Nucleus accumbens (tissue), 56 donors: ENCODE measurements at places on chromosomes 3 and 15.

GRCh38 chr3:195133013-195133412 lies 137.9 kb downstream of the XXYLT1 start:
- DNase-seq = no peak

DNA sequence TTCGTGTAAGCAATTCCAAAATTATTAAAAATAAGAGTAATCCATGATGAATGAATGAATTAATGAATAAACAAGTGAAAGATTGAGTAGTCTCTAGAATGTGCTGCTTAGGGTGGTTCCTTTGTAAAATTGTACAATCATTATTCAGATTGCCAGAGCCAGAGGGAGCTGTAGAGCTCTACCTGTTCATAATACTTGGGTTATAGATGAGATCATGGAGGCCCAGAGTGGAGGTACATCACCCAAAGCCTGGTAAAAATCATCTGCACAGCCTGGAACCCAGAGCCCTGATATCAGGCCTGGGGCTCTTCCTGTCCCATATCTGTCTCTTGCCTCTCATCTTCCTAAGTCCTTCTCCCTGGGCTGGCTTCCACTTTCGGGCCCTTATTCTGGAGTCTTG lies 297.2 kb downstream of the RPLP1 start:
- DNase-seq = no peak

DNA sequence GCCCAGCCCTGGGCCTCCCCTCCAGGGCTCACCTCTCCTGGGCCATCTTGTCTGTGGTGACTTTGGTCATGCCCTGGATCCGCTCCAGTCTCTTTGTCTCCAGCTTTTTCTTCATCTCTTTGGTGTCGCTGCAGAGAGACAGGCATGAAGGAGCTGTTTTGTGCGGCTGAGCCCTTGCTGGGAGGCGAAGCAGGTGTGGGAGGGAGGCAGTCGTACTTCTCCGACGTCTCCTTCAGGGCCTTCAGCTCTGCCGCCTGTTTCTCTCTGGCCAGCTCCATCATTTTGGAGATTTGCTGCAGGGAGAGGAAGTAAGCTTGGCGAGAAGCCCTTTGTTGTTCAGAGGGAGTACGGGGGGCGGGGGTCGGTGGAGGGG lies 7.7 kb upstream of the ANKRD63 start:
- DNase-seq = no peak

DNA sequence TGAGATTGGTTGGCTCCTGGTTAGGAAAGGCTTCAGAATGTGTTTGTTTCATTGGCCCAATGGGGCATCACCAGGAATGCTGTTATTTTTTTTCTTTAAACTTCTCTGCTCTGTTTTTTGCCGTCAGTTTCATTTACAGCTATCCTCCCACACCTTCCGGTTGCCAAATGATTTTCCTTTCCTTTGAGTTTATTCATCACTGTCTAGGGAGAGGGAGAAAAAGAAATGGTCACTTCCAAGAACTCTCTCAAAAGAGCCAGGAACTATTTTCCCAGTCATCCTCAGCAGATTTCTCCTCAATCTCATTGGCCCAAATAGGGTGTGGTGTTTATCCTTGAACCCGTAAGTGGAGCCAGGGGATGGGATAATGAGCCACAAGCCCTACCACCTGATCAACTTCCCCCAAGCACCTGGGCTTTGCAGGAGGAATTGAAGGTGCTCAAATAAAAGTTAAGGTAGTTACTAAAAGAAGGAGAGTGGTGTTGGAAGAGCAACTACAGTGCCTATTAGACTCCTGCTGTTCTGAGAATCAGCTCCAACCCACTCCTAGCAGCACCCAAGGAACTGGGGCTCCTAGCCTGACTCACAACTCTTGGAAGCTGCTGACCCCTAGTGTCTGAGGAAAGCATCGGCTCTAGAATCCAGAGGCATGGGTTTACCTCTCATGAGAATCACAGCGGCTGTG lies 183.8 kb upstream of the IL12A start:
- peak; percentile 15 for DNase-seq

DNA sequence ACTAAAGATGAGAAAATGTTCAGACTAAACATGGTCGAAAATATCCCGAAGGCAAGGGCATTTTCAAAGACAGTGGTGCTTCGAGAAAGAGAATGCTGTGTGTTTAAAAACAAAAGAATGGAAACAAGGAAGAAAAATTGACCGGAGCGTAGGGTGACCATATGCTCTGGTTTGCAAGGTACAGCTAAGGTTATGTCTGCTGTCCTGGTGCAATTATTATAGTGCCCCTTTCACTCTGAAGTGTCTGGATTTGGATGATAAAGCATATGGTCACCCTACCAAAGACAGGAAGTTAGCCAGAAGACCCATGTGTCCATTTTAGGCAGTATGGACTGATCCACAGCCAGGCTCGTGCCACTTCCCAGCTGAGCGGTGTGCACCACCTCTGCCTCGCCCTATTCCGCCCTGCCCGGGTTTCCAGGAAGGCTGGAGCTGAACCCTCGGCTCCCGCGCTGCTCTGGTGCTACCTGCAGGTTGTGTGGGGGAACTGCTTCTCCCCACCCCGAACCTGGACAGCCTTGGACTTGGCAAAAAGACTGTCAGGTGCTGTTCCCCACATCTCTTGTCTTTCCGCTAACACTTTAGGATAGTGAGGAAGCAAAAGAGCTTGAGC lies 25.2 kb downstream of the GOLGA6D start:
- DNase-seq = no peak

DNA sequence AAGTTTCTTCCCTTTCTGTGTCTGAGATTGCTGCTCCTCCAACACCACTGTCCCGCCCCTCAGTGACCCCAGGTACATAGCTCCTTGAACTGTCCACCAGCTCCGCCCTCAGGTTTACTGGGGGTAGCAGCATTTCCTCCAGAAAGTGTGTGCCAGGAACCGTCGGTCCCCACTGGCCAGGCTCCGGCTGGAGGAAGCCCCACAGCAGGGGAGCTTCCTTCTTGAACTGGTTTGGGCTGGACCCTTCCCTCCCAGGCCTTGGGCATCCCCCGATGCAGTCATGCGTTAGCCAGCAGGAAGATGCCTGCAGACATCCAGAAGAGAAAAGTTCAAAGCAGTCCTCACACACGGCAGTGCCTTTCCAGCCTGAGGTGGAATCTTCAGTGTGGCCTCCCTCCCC lies 19.7 kb downstream of the PAK6 start:
- no peak for DNase-seq

DNA sequence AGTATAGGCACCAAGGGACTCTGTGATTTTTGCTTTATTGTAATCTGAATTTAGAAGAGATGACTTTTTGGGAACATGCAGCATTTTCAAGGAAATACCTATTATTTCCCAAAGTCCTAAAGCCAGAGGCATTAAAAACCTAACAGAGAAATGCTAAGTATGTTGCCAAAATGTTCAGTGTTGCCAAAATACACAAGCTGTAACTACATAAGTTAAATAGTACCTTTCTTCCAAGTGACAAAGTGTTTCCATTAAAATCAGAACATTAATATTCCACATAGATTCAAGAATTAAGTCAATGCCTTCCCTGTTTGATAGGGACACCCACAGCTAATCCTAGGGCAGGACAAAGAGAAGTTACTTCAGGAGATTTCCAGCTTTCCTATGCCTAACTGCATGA lies 42.0 kb downstream of the MKRN2 start:
- DNase-seq = no peak

DNA sequence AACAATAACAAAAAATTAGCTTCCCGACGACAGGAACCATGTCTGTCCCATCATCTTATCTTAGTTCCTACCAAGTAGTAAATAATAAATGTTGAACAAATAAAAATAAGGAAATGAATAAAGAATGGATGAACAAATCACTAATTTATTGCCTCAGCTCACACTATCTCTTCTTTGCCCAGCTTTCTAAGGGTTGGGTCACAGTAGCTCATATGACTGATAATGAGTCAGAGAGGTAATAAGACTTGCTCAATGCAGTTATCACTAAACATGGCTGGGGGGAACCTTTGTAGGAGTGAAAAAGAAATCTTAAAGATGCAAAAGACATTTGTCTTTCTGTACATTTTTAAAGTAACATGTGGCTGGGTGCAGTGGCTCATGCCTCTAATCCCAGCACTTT lies 182.2 kb downstream of the WDR76 start:
- no peak for DNase-seq

- no peak for DNase-seq
Measured at GRCh38 chr3:196075013-196075412, 6.9 kb downstream of the TFRC start.

DNA sequence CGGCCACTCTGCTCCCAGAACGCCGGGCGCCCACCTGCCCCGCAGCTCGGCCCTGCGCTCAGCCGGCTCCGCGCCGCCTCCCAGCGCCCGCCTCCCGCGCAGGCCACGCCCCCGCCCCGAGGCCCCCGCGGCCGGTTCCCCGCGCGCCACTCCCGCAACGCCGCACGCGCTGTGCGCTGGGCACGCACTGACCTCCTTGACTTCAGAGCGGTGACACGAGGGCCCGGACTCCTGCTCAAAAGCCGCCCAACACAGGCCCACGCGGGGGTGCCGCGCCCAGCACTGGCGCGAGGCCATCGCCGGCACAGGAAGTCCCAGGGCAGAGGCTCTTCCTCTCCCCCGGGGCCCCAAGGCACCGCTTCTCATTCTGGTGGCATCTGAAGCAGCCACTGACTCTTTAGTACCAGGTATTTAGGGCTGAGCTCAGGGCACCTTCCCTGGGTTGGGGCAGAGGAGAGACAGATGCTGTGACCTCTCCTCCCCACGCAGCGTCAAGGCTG lies 12.4 kb downstream of the TNK2 start:
- peak; percentile 58 for DNase-seq

DNA sequence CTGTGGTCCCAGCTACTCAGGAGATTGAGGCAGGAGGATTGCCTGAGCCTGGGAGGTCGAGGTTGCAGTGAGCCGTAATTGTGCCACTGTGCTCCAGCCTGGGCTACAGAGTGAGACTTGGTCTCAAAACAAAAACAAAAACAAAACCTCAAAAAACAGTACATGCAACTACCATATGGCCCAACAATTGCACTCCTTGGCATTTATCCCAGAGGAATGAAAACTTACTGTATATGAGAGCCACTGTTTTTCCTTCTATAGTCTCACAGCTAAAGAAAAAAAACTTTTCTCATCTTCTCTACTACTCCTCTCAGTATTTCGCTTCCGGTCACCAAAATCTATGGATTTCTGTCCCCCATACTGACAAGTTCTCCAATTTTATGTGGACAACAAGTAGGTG lies 84.3 kb downstream of the FLNB start:
- no peak for DNase-seq

- no peak for DNase-seq
Measured at GRCh38 chr3:126034481-126035361, 49.2 kb downstream of the SLC41A3 start.

DNA sequence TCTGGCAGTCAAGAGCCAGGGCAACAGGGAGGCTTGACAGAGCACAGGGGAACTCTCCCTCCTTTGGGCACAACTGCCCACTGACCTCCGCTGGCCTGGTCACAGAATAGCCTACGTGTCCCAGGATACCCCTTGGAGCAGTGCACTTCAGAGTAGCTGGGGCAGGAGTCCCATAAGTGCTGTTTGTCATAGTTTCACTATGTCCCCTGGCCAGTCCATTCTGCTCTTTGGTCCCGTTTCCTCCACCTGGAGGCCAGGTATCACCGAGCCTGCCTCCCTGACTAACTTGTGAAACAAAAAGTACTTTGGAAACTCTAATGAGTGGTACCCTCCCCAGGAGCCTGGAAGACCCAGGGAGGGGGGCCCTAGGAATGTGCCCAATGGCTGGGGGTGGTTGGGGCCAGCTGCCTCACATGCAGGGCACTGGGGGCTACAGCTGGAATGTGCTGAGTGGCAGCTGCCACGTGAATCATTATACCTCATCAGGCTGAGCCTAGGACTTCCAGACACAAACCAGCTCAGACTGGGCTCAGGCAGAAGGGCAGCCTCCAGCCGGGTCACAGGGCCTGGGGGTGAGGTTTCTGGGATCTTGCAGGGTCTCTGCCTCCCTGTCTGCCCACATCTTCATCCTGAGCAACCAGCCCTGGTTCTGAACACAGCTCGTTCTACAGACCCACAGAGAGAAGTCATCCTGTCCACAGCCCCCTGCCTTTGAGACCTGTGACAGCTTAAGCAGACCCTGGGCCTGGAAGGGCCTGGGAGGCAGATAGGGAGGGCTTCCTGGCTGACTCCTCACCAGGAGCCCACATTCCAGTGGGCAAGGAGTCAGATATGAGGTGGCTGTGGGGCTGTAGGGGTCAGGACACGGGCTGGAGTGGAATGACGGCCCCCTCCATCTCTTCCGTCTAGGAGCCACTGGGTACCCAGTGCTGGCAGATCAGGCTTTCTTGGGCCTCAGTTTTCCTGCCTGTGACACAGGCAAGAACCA lies 914 bp upstream of the PTH1R start:
- no peak for DNase-seq

DNA sequence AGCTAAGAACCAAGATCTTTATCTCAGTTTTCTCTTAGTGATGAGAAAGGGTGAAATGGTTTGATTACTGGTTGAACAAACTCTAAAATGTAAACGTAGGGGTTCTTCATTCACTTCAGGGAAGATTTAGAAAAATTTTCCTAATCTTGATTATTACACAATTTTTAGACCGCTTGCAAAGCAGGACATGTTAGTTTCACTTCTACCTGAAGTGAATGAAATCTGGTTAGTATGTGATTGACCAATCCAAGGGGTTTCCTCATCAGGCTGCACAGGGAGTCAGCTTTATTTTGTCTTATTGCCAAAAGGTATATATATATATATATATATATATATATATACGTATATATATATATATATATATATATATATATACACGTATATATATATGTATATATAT lies 740.4 kb downstream of the TUSC7 start:
- DNase-seq = no peak

- no peak for DNase-seq
Measured at GRCh38 chr3:127427666-127428065, 139.8 kb upstream of the PRR20G start.

- DNase-seq = no peak
Measured at GRCh38 chr3:15501126-15501525, 20.4 kb downstream of the COLQ start.

GRCh38 chr3:98513091-98513511 lies 9.6 kb downstream of the CLDND1 start:
- DNase-seq = no peak

DNA sequence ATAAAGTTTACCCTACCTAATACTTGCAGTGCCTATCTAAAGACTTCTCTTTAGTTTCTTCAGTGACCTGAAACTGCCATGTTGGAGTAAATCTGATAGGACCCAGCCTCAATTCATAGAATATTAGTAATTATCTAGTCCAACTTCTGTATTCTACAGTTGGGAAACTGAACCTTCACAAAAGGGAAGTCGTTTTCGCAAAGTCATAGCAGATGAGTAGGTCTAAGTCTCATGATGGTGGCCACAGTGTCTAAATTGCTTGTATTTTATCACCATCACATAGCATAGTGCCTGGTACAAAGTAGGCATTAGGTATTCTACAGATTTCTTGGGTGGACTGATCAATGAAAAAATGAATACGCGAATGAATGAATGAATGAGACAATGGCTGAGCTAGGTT lies 8.4 kb downstream of the GMNC start:
- no peak for DNase-seq

DNA sequence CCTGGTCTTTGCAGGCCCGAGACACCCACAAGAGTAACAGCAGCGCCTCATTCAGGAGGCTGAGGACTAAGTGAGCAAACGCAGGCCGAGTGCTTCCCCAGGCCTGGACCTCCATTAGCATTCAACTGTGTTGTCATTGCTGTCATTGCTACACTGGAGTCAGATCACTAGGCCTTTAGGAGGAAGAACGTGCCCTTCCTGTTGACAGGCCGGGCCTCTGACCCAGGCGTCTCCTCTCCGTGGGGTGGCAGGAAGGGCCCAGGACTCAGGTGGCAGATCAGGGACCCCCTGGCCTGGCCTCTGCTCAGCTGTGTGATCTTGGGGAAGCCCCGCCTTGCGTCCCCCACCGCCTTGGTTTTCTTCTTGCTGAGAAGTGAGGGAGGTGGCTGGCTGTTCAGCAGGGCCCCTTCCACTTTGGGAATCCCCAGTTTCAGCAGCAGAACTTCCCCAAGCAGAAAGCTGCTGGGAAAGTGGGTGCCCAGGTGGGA lies 19.1 kb downstream of the ZDHHC19 start:
- DNase-seq = no peak
